ENCODE measurements at places on chromosomes 7 and 10.

DNA sequence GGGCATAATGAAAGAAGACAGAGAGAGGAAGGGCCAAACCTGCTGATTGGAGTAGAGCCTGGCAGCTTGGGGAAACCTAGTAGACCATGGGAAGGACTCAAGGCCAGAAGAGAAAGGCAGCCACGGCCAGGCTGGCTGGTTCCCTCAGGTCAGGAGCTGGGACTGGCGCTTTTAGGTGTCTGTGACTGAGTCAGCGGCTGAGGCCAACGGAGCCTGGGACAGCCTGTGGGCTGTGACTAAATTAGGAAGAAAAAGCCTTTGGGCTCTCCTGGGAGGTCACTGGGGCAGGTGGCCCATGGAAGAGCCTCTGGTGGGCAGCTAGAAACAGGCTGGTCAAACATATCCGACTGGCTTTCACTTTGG is 108.9 kb upstream of the PDCD4 start:
- DNase-seq, result no peak

GRCh38 chr7:66905278-66905677 is 15.7 kb upstream of the TMEM248 start:
- DNase-seq, result no peak

GRCh38 chr7:66921396-66921917 is 432 bp downstream of the TMEM248 start:
- DNase-seq, result no peak

- no peak for DNase-seq
Observed at GRCh38 chr7:104048055-104048454, 58.6 kb upstream of the RELN start.

GRCh38 chr7:96401200-96401599 is 79.3 kb upstream of the SLC25A13 start:
- no peak for DNase-seq

DNA sequence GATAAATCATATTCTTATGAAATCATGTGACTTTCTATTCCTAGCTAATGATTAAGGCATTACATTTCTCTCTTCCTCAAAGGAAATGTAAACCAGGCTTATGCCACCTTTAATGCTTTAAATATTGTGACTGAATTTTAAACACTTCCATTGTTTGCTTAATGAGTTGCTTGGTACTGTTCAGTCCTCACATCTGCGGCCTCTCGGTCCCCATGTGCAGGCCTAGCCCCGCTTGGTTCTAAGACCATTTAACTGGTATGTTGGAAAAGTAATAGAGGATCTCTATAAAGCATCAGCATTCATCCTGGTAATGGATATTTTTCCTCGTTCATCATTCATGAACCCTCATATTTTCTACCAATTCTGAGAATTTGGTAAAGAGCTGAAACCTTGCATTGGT is 27.4 kb downstream of the THSD7A start:
- no peak for DNase-seq

GRCh38 chr7:51060536-51060935 is 256.1 kb downstream of the COBL start:
- peak; percentile 0 for DNase-seq

DNA sequence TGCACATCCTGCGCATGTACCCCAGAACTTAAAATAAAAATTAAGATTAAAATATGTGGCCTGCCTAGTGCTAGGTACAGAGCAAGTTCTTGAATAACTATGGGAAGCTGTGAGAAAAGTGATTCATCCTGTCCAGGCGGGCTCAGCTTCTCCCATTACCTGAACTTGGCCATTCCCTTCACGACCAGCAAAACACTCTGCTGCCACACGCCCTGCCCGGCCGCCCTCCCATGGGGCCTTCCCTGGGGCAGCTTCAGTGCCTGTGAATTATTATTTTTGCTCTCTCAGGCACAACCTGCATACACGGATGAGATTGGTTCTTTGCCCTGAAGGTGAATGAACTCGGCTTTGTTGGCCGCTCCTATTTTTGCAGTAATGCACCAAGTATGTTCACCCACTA is 209.2 kb upstream of the SHH start:
- no peak for DNase-seq

GRCh38 chr10:128103229-128103714 is 23.0 kb downstream of the MKI67 start:
- DNase-seq, result no peak

DNA sequence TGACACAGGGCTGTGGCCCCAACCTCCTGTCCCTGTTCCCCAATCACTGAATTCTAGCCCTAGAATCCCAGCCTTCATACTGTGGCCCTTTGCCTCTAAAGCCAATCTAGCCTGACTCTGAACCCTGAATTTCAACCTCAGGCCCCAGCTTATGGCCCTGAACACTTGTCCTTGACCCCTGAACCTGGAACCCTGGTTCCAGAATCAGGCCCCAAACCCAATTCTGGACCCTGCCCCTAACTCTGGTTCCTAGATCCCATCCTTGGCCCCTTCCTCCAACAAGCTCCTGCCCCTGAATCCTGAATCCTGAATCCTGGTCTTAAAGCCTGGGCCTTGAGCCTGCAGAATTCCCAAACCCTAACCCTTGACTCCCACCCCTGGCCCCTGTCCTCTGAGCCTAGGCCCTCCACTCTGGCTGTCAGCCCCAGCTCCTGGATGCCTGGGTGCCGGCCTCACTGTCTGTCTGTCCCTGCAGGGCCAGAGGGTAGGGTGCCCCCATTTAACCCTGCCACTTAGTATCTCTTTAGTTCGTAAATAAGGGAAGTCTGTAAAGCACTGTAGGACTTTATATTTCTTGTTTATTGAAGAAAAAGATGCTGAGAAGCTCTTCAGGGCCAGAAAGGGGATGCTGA is 1.3 kb downstream of the INPP5A start:
- DNase-seq, result peak; percentile 11

- no peak for DNase-seq
Observed at GRCh38 chr10:83666762-83667161, 472.5 kb upstream of the GHITM start.

- DNase-seq, result no peak
Observed at GRCh38 chr7:30487371-30487770, 8.8 kb upstream of the NOD1 start.

GRCh38 chr10:25112016-25112415 is 62.8 kb upstream of the GPR158 start:
- DNase-seq, result no peak

DNA sequence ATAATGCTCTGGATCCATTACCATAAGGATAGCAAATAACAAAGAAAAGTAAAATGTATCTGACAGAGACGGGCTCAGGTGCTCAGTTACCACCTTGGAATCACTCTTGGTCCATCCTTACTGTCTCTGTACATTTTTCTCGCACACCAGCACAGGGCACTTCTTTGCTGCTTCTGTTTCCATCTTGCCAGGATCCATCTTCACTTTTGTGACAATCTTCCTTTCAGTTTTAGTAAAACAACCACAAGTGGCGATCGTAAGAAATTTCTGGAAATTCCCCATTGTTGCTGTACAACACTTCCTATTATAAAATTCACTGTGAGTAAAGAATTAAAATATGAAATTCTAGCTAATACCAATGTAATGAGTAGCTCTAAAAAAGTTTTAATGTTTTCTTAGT is 695.5 kb downstream of the GRM8 start:
- DNase-seq, result no peak

DNA sequence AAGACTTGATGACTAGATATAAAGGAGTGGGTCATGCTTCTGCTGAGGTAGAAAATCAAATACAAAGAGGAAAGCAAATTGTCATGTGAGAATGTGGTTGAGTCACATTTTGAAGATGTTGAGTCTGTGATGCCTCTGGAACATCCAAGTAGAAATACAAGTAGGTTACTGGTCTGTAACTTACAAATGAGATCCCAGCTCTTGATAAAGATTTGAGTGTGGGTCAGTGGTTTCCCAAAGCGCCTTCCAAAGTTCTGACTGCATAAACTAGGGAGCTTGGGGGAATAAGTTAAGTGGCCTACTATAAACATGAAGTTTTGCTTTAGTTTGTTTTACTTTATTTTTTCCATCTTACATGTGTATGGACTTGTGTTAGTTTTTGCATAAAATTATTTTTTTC is 144.3 kb upstream of the ETV1 start:
- DNase-seq, result no peak

DNA sequence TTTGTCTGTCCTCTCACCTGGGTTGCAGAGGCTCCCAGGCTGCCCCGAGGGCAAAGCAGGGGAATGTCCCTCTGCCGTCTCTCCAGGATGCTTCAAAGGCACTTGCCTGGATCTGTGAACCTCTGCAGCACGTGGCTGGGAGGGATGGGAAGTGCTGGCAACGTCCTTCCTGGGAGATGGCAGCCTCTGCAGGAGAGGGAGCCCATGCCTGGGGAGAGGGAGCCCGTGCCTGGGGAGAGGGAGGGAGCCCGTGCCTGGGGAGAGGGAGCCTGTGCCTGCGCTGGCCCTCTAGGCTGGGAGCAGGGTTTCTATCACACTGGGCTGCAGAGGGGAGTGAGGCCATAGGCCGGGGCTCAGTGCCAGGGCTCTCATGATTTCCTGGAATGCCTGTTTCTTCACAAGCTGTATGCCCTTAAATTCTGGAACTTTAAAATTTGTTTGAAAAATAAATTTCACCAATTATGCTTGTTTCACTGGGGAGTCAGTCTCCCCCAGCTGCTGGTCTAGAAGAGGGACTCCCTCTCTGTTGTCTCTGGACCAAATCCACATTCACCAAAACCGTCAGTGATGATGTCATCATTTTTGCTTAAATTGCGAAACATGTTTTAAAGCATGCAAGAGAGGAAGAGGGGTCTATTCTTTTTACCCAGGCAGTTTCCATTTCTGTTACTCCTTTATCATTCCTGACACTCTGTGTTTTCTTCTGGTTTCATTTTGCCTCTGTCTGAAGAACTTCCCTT is 135.7 kb downstream of the DNAJB6 start:
- no peak for DNase-seq

- no peak for DNase-seq
Observed at GRCh38 chr7:85567983-85568382, 381.1 kb upstream of the SEMA3D start.

- peak; percentile 1 for DNase-seq
Observed at GRCh38 chr7:112132051-112132694, 74.0 kb downstream of the DOCK4 start.

- peak; percentile 67 for DNase-seq
Observed at GRCh38 chr7:79046061-79046460, 407.4 kb downstream of the MAGI2 start.

- DNase-seq, result no peak
Observed at GRCh38 chr10:10796061-10796773, 221.5 kb upstream of the CELF2 start.

- no peak for DNase-seq
Observed at GRCh38 chr10:44906486-44906885, 4.7 kb upstream of the TMEM72 start.

DNA sequence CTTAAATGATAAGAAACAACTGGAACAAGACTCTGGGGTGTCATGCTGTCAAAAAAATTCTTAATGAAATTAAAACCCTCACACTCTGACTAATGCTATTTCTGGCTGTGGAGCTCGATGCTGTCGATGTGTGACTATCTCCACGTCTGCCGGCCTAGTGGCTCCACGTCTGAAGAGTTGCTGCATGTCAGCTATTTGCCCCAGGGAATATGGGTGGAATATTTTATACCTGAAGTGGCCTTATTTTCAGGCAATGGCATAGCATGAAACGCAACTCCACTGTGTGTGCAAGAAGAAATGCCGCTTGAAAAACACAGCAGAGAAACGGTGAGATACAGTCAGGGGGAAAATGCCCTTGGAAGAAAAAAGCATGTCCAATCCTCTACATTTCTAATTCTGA is 50.9 kb upstream of the MGMT start:
- DNase-seq, result no peak

GRCh38 chr10:121709675-121710073 is 111.4 kb upstream of the FGFR2 start:
- DNase-seq, result peak; percentile 16

GRCh38 chr10:29876008-29876555 is 183.3 kb downstream of the JCAD start:
- DNase-seq, result no peak

DNA sequence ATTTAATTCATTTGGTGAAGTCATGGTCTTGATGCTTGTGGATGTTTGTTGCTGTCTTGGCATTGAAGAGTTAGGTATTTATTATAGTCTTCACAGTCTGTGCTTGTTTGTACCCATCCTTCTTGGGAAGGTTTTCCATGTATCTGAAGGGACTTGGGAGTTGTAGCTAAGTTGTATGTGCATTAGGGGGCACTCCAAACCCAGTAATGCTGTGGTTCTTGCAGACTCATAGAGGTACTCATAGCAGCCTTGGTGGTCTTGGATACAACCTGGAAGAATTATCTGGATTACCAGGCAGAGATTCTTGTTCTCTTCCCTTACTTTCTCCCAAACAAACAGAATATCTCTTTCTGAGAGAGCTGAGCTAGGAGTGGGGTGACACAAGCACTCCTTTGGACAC is 93.2 kb downstream of the ADCYAP1R1 start:
- DNase-seq, result no peak

DNA sequence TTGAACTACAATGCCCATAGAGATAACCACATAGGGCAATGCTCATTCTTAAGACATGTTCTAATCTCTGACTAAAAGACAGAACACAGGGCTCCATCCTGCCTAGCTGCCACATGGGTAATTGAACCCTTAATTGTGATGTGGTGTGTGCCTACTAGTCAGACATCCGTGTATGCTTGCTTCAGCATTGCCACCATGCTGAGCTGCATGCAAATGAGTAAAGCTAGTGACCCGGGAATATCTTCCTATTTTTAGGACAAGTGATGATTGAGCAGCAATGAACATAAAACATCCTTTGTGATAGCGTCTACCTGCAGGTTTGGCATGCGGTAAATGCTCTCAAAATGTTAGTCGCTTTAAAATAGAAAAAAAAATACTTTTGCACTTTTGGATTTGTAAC is 115.8 kb downstream of the MAGI2 start:
- no peak for DNase-seq

GRCh38 chr7:21941611-21942141 is 4.0 kb downstream of the CDCA7L start:
- peak; percentile 2 for DNase-seq

DNA sequence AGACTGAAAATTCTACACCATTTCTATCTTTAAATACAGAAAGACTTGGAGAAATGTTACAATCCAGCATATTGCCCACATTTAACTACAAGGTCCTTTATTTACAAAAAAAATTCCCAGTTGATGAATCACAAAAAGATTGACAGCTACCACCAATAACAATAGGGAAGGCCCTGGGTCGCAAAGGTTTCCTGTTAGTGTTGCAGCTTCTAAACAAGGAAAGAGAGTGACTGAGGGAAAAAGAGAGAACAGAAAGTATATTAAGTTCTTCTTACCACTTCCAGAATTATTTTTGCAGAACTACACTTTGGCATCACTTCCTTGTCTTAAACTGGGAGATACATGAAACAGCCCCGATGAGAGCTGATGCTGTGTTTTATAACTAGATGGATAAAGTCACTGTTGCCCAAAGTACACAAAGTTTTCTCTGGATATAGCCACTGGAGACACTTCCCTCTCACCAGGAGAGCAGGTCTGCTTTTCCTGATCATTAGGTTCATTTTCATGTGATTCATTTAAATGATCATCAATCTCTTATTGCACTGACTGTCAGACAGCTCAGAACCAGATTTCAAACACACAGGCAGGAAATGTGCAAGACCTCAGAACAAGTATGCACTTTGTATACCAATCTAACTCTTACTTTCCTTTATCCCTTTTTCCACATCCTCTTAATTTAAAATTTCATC is 57.0 kb downstream of the SHTN1 start:
- peak; percentile 19 for DNase-seq

GRCh38 chr7:124930173-124930623 is 573 bp upstream of the POT1 start:
- DNase-seq, result no peak

GRCh38 chr10:103481974-103482531 is 3.0 kb upstream of the CALHM3 start:
- peak; percentile 88 for DNase-seq

GRCh38 chr7:44196450-44196872 is 4.3 kb upstream of the YKT6 start:
- DNase-seq, result peak; percentile 61

GRCh38 chr10:96587264-96588059 is 650 bp upstream of the TM9SF3 start:
- peak; percentile 89 for DNase-seq
